ENCODE measurements at places on chromosomes 13 and 19.

DNA sequence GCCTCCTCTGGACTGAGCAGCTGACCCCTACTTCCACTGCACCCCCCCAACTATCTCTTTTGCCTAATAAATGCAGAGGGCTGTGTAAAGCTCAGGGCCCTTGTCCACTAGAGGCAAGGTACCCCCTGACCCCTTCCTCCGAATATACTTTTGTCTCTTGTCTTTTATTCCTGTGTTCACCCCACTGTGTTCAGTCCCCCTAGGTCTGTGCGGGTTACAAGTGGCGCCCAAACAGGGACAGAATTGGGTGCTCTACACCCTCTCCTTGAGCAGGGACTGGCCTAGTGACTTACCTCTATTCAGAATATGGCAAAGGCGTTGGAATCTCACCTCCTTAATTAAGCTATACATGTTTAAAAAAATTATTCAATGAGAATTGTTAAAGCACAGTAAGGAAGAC, 15.0 kb downstream of the ZNF350 start:
- no peak for DNase-seq

DNA sequence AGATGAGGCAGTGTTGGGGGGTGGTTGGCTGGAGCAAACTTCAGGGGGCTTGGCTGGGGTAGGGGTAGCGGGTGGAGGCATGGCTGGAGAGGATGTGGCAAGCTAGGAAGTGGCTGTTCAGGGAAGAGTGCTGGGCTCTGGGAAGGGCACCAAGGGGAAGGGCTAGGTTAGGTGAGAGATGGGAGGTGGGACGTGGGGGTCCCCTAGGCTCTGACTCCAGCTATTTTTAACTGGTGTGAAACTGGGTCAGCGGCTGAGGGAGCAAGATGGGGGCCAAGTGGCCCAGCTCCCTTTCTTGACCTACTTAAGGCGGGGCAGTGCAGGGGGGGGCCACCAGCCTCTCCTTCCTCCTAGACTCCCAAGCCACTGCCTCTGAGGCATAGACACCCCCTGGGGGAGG, 7.3 kb downstream of the KCNC3 start:
- no peak for DNase-seq

- DNase-seq, result no peak
These were observed 490.5 kb upstream of the SLC10A2 start for GRCh38 chr13:103556681-103557080.

DNA sequence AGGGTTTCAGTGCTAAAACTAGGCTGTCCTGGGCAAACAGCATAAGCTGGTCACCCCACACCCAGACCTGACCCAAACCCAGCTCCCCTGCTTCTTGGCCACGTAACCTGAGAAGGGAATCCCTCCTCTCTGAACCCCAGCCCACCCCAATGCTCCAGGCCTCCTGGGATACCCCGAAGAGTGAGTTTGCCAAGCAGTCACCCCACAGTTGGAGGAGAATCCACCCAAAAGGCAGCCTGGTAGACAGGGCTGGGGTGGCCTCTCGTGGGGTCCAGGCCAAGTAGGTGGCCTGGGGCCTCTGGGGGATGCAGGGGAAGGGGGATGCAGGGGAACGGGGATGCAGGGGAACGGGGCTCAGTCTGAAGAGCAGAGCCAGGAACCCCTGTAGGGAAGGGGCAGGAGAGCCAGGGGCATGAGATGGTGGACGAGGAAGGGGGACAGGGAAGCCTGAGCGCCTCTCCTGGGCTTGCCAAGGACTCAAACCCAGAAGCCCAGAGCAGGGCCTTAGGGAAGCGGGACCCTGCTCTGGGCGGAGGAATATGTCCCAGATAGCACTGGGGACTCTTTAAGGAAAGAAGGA, 2.8 kb downstream of the PPP1R12C start:
- no peak for DNase-seq

GRCh38 chr13:69485991-69486592, 621.5 kb upstream of the ATXN8OS start:
- DNase-seq, result no peak

- no peak for DNase-seq
These were observed 58.4 kb upstream of the C13orf46 start for GRCh38 chr13:114032126-114032799.

DNA sequence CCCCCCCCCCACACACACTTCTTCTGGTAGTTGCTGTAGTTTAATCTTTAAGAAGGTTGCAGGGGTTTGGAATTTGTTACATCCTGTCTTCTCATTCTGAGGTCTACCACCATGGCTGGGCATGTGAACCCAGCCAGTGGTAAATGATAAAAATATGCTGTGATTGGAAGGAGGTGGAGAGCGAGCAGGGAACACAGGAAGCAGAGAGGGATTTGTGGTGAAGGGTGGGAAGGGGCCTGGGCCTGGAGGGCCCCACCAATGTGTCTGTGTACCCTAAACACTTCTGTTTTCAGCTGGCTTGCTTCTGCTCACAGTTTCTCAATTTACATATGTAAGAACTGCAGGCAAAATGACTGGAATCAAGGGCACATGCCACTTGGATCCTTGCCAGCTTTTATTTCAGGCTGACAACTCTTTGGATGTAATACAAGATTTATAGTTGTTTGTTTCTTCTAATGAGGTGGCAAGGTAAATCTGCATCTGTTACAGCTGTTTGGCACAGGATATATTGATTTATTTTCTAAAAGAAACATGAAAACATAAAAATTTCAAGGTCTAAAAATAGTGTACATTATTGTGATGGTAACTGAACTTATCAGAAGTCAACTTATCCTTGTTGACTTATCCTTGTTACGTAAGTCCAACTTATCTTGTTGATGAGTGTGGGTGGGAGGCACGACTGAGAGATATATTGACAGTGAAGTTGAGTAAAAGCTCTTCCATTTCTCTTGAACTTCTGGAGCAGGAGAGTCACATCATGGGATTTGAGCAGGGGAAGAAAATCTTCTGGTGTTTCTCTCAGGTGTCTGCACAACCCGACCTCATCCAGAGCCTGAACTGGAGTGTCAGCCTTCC, 313.2 kb downstream of the SHISA2 start:
- DNase-seq, result no peak

- no peak for DNase-seq
These were observed 18.2 kb upstream of the OXGR1 start for GRCh38 chr13:97012251-97013048.

DNA sequence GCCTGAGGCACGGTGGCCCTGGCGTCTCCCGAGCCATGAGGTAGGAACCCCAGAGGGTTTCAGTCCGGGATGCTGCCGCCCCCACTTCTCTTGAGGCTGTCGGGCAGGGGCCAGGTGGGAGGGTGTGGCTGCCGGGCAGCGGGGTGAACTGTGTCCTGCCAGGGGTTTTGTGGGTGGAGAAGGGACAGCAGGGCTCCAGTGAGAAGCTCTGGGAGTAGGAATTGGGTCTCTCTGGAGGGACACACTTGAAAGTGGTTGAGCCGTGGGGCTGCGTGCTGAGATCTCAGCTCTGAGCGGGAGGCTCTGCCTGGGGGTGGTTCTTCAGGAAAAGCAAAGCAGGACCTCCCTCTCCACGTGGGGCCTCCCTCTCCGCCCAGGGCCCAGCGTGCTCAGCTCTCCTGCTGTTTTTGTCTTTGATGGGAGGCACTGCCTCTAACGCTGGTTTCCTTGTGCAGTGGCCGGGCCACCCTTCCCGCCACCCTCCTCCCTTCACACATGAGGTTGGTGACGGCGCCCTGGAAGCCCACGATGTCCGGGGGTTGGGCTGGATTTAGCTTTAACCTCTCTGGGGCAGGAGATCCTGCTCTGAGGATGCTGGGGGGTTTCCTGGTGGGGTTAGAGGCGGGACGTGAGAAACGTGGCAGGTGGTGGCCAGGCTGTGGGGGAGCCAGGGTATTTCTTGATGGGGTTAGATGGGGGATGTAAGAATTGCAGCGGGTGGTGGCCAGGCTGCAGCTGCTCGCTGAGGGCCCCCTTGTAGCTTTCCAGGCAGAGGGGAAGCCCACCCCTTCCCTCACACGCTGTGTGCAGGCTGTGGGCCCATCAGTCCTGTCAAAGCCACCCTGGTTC, 15.3 kb upstream of the ZNF554 start:
- DNase-seq, result no peak

GRCh38 chr13:85618521-85618920, 180.7 kb downstream of the SLITRK6 start:
- no peak for DNase-seq

GRCh38 chr19:7417671-7418324, 69.1 kb downstream of the ARHGEF18 start:
- no peak for DNase-seq

DNA sequence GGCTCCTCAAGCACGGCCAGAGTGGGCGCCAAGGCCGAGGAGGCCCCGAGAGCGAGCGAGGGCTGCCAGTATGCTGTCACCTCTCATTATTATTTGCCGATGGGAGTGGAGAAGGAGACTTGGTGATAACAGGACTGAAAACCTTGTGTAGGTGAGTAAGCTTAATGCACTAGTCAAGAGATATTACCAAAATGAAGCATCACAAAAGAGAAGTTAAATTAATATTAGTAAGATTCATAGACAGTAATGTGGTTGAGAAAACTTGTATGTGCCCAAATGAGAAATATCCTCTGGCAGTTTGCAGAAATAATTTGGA, 204.5 kb upstream of the SLITRK1 start:
- no peak for DNase-seq

- no peak for DNase-seq
These were observed 12.2 kb upstream of the EVI5L start for GRCh38 chr19:7817801-7818200.

GRCh38 chr13:21218351-21219035, 42.0 kb downstream of the MRPL57 start:
- no peak for DNase-seq

GRCh38 chr13:47291107-47291656, 394.3 kb upstream of the HTR2A start:
- DNase-seq, result no peak

DNA sequence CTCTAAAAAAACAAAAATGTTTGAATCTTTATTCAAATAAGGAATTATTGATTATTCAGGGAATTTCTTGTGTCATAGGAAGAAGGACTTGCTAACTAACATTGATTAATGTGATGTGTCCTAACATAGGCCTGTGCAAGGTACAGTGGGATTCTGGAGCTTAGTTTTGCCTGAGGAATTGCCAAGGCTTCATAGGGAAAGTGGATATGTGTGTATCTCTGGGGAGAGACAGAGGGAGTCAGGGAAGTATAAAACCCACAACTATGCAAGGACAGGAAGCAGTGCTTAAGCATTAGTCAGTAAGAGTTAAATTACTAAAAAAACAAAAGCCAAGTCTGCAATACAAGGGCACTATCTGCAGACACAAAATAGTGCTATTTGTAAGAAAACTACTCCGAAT, 59.6 kb downstream of the WDFY2 start:
- DNase-seq, result no peak

DNA sequence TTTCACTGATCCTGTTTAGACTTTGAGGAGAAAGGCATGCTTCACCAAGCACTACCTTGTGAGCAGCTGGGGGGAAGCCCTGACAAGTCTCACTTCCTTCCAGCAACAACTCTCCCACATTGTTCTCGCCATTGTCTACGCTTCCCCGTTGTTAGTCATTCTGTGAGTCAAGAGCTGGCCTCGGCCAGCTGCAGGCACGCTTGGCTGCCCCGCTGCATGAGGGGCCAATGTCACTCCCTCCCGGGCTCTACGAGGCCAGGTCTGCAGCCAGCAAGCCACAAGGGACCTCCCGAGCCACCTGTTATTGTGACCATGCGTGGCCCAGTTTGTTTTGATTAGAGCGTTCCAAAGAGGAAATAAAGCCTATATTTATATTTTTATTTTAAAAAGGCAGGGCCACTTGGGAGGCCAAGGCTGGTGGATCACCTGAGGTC, 220.9 kb downstream of the FOXO1 start:
- DNase-seq, result no peak

GRCh38 chr13:93730780-93731179, 504.2 kb downstream of the GPC6 start:
- no peak for DNase-seq

DNA sequence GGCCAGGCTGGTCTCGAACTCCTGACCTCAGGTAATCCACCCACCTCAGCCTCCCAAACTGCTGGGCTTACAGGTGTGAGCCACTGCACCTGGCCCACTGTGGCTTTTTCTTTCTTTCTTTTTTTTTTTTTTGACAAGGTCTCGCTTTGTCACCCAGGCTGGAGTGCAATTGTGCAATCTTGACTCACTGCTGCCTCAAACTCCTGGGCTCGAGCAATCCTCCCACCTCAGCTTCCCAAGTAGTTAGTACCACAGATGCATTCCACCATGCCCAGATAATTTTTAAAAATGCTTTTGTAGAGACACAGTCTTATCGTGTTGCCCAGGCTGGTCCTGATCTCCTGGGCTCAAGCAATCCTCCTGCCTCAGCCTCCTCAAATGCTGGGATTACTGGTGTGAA, 12.1 kb upstream of the FCGBP start:
- DNase-seq, result no peak

- no peak for DNase-seq
These were observed 6.7 kb downstream of the TEX29 start for GRCh38 chr13:111326981-111327642.

GRCh38 chr19:45218426-45218825, 26.8 kb downstream of the EXOC3L2 start:
- no peak for DNase-seq

GRCh38 chr13:39811051-39811450, 155.6 kb downstream of the COG6 start:
- no peak for DNase-seq

GRCh38 chr13:52929846-52930245, 81.4 kb upstream of the PCDH8 start:
- no peak for DNase-seq

DNA sequence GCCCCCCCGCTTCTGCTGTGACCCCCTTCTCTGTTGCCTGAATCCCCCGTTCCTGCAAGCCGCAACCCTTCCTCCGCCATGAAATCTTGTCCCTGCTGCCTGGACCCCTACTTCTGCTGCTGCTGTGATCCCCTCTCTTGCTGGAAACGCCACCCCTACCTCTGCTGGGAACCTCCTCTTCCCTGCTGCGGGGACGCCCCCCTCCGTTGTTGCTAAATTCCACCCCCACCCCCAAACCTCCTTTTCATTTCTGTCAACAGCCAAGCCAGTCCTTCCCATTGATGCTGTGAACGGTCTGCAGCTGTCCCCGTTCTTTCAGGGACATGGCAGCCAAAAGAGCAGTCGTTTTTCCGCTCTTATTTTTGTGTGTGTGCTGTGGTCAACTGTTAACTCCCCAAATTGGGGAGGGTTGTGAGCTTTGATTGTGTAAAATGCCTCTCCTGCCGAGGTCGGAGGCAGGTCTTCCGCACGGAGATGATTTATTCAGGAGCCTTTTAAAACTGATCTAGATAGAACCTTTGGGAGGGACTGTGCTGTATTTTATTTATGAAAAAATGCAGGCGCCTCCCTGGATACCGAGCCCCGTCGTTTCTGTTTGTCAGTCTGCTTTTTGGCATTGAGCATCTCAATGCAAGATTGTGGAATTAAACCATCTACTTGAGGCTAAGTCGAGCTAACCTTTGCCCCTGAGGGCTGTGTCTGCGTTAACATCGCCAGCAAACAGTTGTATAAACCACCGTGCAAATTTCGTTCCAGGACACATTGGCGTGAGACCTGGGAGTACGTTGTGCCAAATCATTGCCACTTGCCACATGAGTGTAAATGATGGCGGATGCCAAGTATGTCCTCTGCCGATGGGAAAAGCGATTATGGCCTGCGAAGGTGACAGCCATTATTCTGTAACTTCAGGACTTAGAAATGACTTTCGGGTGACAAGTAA, 27.9 kb upstream of the NDUFS7 start:
- no peak for DNase-seq
